ENCODE measurements at places on chromosomes 6 and 20. TPM values are rescaled to one million over a fixed set of nuclear protein-coding genes. Genes with fewer than 3 reads are reported as not detected.

Gene TMEM200A
- total RNA-seq = 21.4 TPM

Gene BMP7
- 3.7 TPM for total RNA-seq

Gene CYP24A1
- total RNA-seq = 1.0 TPM

Gene DEFB118
- not detected for total RNA-seq

Gene TNF
- not detected for total RNA-seq

Gene NHSL1
- 25.1 TPM for total RNA-seq

Gene FYN
- total RNA-seq = 124 TPM

Gene NRSN1
- total RNA-seq = not detected

Gene EYA2
- 1.0 TPM for total RNA-seq

Gene SIGLEC1
- 2.1 TPM for total RNA-seq

Gene CTCFL
- not detected for total RNA-seq

Gene ATP6V1G2
- total RNA-seq = 1.0 TPM

Gene TMEM217
- under 0.01 TPM for total RNA-seq

Gene RCAN2
- total RNA-seq = 1.6 TPM

Gene NRN1
- 13.6 TPM for total RNA-seq

Gene IDH3B
- 156 TPM for total RNA-seq

Gene CD93
- 76.7 TPM for total RNA-seq

Gene ZNF391
- 2.1 TPM for total RNA-seq

Gene DEF6
- total RNA-seq = 5.2 TPM

Gene EXOC2
- 26.6 TPM for total RNA-seq

Gene CST5
- not detected for total RNA-seq

Gene ISM1
- 1.0 TPM for total RNA-seq

Gene GSTA1
- total RNA-seq = not detected

Gene GSTA3
- not detected for total RNA-seq

Gene SAPCD1
- total RNA-seq = 1.0 TPM

Gene RAB23
- total RNA-seq = 18.8 TPM

Gene COL12A1
- 474 TPM for total RNA-seq

Gene SLC16A10
- 40.7 TPM for total RNA-seq

Gene BPIFA1
- not detected for total RNA-seq

Gene TRIM38
- 5.2 TPM for total RNA-seq

Gene SLCO4A1
- total RNA-seq = not detected

Gene KLC4
- 21.4 TPM for total RNA-seq

Gene ENPP4
- total RNA-seq = 25.1 TPM

Gene REM1
- total RNA-seq = 4.7 TPM

Gene LRRC73
- 0.52 TPM for total RNA-seq

Gene HTR1E
- not detected for total RNA-seq

Gene RIPPLY2
- total RNA-seq = 1.6 TPM

Gene CALHM5
- 4.2 TPM for total RNA-seq

Gene MATN4
- 0.52 TPM for total RNA-seq

Gene TRERF1
- 3.7 TPM for total RNA-seq

Gene RRBP1
- total RNA-seq = 76.2 TPM

Gene GRM1
- under 0.01 TPM for total RNA-seq

Gene ALDH8A1
- 0.52 TPM for total RNA-seq

Gene C6orf15
- total RNA-seq = not detected

Gene CDSN
- total RNA-seq = not detected

Gene WFDC12
- total RNA-seq = not detected

All from skeletal muscle tissue (tissue), 5 donors.